Activated CD4-positive, alpha-beta T cell treated with anti-CD3 and anti-CD28 coated beads for 36 hours (primary cell): ENCODE measurements at places on chromosomes 1 and 21.

- peak; percentile 27 for DNase-seq
Observed at GRCh38 chr1:247357781-247358211, 26.1 kb upstream of the ZNF496 start.

DNA sequence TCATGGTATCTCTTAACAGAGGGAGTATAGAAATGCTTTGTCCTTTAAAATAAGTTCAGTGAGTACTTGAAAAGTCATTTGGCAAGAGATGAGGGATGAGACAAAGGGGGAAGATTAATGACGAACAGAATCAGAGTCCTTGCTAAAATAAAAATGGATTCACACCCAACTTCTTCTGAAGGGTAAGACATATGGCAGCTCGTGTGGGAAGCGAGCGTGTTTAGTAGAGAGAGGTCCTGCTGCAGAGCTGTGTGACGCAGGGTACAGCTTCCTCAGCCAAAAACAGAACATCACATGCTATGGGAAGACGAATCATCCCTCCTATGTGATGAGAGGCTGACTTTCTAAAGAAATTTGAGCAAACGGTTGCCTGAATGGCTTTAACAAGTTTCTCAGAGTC lies 158.5 kb upstream of the LMO4 start:
- no peak for DNase-seq

DNA sequence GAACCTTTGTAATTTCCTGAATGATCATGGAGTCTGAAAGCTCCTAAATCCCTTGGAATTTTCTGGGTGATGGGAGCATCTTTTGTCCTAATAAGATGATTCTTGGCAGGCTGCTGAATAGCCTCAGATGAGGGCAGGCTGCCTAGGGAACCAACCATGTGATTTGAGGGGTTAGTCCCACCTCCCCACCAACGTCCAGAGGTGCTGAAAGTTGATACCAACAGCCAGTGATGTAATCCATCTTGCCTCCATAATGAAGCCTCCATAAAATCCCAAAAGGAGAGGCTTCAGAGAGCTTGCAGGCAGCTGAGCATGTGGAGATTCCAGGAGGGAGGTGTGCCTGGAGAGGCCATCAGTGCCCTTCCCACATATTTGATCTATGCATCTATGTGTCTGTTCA lies 43.7 kb downstream of the GTF2B start:
- no peak for DNase-seq

DNA sequence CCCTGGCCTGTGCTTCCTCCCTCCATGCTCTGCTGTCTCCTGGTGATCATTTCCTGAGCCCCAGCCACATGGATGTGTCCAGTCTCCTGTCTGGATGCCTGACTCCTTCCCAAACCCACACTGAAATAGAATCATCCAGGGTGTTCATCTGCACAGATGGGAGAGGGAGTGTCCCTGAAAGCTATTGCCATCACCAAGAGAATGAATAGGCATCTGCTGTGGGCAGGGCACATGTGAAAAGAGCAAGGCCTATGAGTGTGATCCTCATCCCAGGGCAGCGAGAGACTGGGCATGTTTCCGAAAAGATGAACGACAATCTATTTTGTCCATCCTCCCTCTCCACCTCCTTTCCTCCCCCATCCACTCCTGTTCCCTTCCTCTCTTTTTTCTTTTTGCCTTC lies 5.0 kb downstream of the IGSF21 start:
- no peak for DNase-seq

DNA sequence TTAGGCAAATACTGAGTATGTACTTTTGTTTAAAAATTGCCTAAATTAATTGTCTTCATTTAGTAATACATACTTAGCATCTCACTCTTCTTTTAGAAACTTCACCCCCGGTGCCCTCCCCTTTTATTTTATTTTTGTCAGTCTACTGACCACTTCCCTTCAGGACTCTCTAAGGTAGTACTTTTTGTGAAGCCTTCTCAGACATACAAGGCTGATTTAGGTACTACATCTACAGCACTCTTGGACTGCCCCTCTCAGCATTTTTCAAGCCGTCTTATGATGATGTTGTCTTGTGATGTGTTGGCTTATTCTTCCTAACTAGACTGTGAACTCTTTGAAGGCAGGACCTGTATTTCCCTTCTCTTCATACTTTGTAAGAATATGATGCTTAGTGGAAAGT lies 24.7 kb downstream of the RPS6KC1 start:
- no peak for DNase-seq

- DNase-seq = peak; percentile 66
Observed at GRCh38 chr1:50968821-50969610, 1.0 kb upstream of the CDKN2C start.
